Foreskin fibroblast (primary cell): ENCODE measurements at places on chromosomes 6 and 20.

GRCh38 chr6:30722280-30723112 lies 2.3 kb downstream of the TUBB start:
- DNase-seq, result peak; percentile 90

- no peak for DNase-seq
Measured at GRCh38 chr6:2542858-2543218, 207.9 kb downstream of the MYLK4 start.

GRCh38 chr6:142008016-142008735 lies 124.5 kb upstream of the GJE1 start:
- DNase-seq, result no peak

- DNase-seq, result no peak
Measured at GRCh38 chr20:8443464-8444072, 311.5 kb downstream of the PLCB1 start.

GRCh38 chr20:17281478-17281877 lies 54.6 kb downstream of the PCSK2 start:
- DNase-seq, result no peak

- no peak for DNase-seq
Measured at GRCh38 chr20:36113036-36113435, 41.5 kb upstream of the EPB41L1 start.

DNA sequence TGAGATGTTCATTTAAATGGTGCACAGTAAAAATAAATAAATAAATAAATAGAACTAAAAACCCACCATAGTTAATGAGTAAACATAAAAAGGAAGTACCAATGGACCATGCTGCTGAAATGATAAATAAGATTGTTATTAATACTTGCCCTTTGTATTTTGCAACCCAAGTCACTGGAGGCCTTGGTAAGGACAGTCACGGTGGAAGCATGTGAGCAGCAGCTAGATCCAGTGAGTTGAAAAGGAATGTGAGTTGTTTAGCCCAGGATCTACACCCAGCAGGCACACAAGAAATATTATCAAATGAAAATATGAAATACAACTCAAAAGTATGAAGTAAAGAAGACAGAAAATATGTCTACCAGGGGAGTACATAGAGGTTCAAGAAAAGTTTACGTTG lies 6.7 kb downstream of the LGSN start:
- no peak for DNase-seq

DNA sequence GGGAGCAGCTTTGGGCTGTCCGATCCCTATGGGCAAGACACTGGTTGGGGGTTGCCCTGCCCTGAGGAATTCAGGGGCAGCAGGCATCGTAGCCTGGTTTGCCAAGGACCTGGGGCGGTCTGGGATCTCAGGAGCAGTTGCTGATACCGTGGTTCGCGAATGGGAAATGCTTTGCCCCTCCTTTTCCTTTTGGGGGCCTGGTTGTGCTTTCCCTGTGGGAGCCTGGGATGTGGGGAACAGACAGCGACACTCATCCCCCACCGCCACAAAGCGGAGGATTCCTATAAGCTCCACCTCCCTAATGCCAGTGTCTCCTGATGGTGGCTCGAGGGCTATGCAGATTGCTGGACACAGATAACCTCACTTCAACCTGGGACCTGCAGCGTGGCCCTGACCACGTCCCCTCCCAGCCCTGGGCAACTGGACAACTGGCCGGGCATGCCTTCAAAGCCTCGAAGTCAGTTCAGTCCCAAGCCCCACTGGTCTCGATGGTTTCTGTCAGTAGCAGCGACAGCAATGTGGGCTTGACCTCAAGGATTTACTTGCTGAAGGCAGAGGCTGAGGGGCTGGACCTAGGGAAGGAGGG lies 3.3 kb downstream of the CEBPB start:
- DNase-seq, result no peak

DNA sequence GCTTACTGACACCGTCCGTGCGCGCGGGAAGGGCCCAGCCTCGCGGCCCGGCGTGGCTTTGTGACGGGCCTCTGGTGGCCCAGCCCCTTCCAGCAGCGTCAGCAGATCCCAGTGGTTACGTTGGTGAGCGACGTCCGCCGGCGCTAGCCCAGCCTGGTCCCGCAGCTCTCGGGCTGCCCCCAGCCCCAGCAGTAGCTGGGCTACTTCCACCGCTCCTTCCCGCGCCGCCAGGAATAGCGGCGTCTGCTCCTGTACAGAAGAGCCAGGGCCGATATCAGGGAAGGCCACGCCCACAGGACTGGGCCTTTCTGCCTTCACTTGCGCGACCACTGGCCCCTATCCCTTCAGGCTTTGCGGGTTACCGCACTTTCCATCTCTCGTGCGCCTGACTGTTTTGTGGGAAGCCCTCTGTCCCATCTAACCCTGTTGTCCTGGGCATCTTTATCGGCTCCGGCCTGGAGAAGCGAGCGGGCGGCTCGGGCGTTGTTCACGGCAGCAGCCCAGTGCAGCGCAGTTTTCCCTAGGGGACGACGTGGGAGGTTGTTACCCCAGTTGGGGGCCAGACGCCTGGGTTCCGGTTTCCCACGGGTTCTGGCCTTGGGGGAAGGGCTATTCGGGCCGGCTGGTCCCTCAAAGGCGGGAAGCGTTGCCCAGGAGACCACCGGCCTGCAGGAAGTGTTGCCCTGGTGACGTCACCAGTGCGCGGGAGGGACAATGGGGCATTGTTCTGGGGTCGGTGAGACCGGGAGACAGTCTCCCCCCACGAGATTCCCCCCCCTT lies 3.6 kb upstream of the GPSM3 start:
- DNase-seq, result peak; percentile 84

DNA sequence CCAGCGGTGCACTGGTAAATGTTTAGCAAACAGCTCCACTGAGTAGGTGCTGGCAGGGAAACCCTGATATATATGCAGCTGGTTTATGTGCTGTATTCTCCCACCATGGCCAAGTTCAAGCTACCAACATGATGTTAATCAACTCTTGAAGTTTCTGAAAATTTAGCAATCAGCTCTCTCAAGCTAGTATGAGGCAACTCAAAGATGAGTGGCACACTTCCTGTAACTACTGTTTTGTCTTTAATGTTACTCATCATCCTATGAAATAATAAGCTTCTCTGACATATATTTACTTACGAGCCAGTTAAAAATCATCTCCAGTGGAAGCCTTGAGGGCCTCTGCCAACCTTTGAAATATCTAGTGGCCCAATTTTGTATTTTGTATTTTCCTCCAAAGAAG lies 54.7 kb downstream of the TRMT6 start:
- no peak for DNase-seq

DNA sequence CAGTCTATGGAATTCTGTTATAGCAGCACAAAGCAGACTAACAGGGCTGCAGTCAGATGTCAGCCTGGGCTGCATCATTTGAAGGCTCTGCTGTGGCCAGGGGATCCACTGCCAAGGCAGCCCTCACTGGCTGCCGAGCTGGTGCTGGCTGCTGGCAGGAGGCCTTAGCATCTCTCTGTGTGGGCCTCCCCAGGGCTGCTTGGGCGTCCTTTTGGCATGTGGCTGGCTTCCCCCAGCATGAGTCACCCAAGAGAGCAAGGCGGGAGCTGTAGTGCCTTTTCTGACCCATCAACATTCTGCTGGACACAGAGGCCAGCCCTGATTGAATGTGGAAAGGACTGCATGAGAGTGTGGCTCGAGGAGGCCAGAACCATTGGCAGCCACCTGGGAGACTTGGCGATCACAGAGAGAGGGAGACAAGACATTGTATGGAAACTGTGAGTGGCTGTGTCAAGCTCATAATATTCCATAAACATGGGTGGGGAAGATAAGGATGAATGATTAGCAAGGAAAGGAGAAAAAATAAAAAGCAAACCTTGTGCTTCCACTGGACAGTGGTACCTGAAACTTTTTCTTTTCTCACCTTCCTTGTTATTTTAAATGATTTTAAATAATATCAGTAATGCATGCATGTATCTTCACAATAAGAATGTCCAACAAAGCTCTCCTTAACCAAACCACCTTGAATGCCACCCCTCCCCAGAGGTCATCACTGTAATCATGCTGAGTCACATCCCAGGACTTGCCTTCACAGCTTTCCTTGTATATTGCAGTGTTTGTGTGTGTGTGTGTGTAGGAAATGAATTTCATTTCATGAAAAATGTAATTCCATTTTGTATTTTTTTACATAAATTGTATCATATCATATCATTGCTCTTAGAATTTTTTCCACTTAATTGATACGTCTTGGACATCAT lies 55.0 kb upstream of the VSX1 start:
- DNase-seq, result peak; percentile 95

GRCh38 chr20:58822149-58822548 lies 28.6 kb downstream of the GNAS-AS1 start:
- DNase-seq, result no peak

DNA sequence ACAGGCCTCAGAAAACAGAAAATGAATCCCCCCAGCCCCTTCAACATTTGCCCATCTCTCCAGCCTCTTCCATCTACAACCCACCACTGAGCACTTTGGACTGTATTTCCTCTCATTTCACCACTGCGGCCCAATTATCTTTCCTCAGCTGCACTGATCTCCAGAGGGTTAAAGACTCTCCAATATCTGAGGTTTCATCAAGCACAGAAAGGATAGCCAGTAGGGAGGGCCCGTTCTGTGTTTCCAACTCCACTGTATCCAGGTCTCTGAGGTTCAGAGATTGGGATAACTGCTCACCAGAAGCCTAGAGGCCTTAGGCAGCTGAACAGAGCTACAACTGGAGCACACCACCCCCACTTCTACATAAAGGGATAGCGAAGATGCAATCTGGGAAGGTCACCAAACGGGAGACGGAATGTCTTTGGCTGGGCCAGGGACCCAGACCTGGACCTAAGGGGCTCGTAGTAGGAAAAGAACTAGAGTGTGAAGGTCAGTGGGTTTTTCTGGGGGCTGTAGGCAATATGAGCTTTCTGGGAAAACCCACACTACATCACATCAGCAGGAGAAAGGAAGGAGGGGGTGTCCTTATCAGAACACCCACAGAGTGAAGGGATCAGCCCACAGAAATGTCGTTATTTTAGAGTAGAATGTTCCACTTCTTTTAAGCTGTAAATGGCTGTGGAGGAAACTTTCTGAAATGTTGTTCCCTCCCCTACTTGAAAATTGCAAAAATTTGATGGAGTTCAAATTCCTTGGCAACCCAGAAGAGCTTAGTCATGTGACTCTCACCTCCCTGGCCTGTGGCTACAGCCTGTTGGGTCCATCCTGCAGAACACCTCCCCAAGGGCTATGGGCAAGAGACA lies 7.3 kb downstream of the KCNK5 start:
- no peak for DNase-seq

GRCh38 chr6:150720774-150721233 lies 121.1 kb downstream of the PLEKHG1 start:
- no peak for DNase-seq

GRCh38 chr20:300345-300990 lies 3.1 kb downstream of the ZCCHC3 start:
- DNase-seq, result no peak

- no peak for DNase-seq
Measured at GRCh38 chr20:51402201-51402600, 140.3 kb downstream of the NFATC2 start.

GRCh38 chr6:107292715-107293271 lies 166.6 kb downstream of the PDSS2 start:
- DNase-seq, result no peak

GRCh38 chr6:69863766-69864165 lies 2.6 kb upstream of the COL19A1 start:
- no peak for DNase-seq

DNA sequence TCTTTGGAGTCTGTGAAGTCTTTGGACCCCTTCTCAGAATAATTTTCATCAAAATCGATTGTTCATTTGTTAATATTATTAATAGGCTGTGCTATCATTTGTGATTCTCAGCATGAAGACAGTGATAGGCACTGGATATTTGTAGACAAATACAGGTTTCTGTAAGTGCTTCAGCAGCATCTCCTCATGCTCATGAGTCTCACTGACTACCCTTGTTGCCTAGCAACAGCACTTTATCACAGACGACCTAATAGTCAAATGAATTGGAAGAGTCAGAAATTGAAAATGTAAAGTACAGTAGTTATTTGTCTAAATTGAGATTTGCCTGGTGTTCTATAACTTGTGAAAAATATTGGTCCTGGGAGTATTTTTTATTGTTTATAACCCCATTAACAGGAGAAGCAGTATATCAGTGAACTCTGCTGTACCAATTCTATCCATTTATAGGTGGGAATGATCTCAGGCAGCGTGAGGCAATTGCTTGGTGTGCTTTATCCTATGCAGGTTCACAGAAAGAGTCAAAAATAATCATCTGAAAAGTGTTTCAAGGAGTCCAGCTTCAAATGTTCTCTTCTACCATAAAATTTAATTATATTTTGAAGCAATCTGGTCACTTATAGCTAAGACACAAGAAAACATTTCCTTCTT lies 684.6 kb downstream of the RFPL4B start:
- DNase-seq, result no peak

DNA sequence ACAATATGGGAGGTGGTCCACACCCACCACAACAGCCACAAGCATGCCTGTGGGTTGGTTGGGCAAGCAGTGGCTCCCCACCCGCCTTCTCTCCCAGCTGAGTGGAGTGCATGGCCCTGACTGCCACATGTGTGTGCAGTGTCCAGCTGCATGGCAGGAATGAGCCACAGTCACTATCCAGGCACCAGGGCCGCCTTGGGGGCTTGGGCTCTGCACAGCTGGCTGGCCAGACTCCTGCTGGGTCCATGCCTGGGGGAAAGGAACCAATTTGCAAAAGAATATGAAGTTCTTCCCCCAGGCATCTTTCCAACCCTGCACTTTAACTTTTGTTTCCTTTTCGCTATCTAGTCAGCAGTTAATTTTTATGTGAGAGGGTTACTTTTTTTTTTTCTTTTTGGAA lies 11.6 kb upstream of the ASCC3 start:
- no peak for DNase-seq

DNA sequence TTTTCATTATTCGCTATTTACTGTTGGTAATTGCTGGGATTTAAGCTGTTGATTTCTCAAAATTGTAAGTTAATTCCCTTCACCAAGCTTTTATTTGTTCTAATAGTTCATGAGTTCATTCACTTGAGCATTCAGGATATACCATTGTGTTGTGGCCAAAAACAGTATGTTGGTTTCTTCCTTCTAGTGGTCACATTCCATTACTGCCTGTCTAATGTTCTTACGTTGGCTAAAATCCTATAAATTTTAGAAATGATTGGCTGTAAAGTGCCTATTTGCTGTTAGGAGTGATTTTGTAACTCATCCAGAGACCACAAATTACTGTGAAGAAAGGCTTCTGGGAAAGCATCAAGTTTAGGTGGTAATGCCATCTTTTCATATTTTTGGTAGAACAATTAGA lies 76.3 kb downstream of the FARS2 start:
- no peak for DNase-seq

DNA sequence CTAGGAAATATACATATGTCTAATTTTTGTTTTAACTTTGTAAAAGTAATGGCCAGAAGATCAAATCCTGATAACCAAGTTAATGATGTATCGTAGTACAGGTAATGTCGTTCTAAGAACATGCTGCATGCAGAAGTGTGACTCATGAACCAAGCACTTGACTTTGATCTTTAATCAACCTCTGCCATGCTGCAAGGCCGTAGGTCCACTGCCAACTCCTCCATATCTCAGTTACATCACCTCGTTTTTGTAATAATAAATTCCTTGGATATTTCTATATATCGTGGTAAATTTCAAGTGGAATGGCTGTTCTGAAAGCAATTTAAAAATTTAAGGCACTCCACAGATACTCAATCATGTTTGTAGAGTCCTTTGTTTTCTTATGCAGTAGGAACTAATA lies 771.7 kb downstream of the EPHA7 start:
- DNase-seq, result no peak
